ENCODE measurements at places on chromosomes 1 and 21.

- DNase-seq: no peak
Observed at GRCh38 chr21:29730281-29730680, 209.5 kb downstream of the GRIK1 start.

DNA sequence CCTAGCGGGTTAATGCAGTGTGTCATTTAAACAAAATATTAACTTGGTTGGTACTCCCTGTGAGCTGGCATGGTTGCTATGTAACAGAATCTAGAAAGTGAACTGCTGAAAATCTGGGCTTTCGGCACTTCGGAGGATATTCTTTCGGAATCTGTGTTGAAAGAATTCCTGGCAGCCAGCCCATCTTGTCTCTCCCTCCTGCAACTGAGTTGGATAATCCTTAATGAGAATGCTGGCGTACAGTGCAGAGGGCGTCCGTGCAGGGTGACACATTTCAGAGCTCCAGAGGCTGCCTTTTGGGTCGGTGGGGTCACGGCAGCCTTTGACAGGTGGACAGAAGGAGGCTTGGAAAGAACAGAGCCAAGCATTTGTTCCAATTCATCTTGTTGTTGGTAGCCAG lies 3.7 kb downstream of the KAZN start:
- DNase-seq: no peak

DNA sequence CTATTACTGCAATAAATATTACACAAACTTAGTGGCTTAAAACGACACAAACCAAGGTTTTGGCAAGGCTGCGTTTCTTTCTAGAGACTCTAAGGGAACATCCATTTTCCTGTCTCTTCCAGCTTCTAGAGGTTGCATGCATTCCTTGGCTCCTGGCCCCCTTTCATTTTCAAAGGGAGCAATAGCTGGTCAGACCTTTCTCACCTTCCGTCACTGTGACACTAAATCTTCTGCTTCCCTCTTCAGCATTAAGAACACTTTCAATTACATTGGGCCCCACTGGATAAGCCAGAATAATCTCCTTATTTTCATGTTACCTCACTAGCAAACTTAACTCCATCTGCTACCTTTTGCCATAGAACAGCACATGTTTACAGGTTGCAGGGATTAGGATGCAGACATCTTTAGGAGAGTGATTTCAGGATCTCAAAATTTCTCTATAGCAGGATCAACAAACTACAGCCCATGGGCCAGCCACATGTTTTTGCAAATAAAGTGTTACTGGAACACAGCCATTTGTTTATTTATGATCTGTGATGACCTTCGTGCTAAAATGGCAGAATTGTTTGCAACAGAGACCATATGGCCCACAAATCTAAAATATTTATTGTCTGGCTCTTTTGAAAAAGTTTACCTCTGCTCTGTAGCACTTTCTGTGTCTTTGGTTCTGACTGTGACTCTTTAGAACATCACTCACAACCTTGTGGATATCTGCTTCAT lies 221.5 kb upstream of the SGIP1 start:
- DNase-seq: no peak

DNA sequence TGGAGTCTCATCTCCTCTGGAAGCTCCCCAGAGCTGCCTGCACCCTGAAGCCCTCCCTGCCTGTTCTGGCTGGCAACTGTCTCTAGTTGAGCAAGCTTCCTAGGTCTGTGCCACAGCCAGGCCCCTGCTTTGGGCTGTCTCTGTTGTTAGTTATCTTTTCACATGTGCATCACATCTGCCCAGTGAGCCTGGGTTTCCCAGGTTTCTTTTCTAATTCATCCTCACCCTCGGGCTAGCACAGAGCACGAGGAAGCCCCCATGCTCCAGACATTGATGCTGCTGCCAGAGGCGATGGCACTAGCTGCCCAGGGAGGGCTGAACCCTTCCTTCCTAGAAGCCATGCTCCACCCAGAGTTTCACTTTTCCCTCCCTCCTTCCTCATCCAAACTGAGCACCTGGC lies 27.2 kb downstream of the RASSF5 start:
- DNase-seq: no peak

DNA sequence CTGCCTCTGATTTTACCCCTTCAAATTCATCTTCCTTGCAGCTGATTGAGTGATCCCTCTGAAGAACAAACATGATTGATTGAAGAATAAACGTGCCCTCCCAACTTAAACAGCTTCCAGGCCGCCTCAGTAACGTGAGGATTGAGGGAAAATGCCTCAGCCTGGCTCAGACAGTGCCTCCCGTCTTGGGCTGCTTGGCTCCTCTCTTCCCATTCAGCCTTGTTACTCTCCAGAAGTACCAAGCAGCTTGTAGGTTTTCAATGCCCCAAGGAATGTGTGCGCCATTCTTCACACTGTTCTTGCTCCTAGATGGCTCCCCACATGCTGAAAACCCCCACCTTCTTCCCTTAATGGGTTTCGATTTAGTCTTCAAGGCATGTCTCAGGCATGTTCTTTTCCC lies 51.8 kb downstream of the ST6GALNAC5 start:
- DNase-seq: no peak

GRCh38 chr1:155051342-155051776 lies 243 bp downstream of the ADAM15 start:
- DNase-seq: no peak

DNA sequence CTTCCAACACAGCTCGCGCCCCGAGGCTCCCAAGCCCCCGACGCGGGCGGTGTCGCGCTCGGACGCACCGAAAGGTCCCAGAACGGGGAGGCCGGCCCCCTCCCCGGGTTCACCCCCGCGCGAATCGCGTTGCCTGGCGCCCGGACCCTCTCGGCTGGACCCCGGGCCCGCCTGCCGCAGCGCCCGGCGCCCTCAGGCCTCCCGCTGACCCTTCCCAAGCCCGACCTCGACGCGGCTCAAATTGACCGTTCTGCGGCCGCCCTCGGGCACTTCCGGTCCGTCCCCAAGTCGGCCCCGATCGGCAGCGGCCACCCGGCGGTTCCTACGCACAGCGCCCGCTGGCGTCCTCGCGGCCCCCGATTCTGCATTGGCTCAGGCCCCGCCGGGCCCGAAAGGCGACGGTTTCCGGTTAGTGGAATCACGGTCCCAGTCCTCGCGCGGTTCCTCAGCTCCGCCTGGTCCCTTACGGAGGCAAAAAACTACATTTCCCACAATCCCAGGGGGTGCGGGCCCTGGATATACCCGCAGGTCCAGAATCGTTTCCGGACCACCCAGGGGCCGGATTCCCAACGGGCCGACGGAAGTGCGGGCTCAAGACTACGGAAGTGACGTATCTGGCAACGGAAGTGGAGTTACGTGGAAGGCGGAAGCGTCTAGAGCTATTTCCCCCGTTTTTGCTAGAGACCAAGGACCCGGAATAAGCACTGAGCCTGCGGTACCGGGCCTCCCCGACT lies at the start of gene AURKAIP1:
Gene AURKAIP1, minus strand, starts transcription at position 279 of the 734 bp plus-strand sequence. CDS start 451 bp downstream, outside the sequence.
- peak; percentile 84 for DNase-seq

- no peak for DNase-seq
Observed at GRCh38 chr1:63888984-63889383, 115.2 kb downstream of the ROR1 start.

DNA sequence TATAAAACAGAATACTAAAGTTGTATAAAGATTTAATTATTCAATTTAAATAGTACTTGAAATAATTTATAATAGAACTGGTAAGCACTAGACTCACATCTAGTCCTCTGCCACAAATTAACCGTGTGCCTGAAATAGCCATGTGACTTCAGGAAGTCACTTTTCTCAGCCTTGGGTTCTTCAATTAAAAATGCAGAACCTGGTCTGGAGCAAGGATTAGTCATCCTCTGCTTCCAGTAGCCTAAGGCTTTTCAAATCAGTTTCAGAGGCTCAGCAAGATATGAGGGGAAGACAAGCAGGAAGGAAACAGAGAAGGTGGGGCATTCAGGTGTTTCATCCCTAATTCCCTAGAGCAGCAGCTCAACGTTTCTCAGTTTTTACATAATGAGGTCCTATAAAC lies 23.0 kb downstream of the DPH5 start:
- DNase-seq: no peak

- no peak for DNase-seq
Observed at GRCh38 chr1:228374711-228375577, 31.7 kb downstream of the TRIM11 start.

- no peak for DNase-seq
Observed at GRCh38 chr1:14138135-14138506, 438.1 kb downstream of the PRDM2 start.

GRCh38 chr21:28644762-28645161 lies 347.9 kb downstream of the LTN1 start:
- DNase-seq: no peak

GRCh38 chr1:101683561-101683960 lies 313.2 kb downstream of the OLFM3 start:
- DNase-seq: no peak

GRCh38 chr1:85048296-85049064 lies at the start of gene MCOLN3:
Gene MCOLN3 (minus strand): TSS chr1:85048500. CDS start chr1:85045360, 3,140 bp downstream.
- no peak for DNase-seq

DNA sequence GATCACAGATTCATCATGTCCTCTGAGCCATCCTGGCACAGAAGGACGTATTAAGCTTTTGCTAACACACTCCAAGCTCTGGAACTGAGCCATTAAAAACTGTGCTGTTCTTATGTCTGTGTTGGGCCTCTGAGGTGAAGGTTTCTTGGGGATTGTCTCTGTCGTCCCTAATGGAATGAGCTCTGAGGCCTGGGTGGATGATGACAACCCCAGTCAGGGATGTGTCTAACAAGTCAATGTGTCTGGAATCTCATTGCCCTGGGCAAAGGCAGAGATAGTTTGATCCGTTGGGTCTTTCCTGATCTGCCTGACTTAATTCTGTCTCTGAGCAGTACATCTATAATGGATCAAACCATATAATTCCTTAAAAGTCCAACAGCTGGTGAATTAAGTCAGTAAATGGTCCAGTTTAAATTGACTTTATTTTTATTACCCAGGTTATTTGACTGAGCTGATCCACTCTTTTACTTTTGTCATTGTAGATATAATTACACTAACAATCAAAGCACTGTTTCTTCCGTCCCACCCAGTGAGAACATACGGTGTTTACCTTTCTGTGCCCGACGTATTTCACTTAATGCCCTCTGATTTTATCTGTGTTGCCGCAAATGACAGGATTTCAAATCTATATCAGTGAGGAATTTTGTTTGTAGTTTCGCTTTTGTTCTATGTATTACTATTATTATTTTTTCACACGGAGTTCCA lies 38.8 kb upstream of the OR2B11 start:
- no peak for DNase-seq

DNA sequence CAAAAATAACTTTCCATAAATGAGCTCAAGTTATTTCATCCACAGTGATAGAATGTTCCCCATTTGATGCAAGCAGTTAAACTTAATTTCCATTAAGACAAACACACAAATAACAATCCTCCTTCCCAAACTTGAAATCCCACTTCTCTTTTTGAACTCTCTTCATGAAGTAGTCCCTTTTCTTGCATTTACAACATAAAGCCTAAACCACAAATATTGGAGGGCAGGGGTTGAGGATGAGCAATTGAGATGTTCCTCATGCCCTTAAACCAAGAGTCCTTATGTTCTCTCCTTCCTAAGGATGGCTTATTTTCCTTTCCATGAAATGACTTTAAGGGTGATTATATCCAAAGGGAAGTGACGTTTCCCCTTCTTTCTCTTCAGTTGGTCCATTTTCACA lies 228.8 kb downstream of the DISC1 start:
- DNase-seq: no peak

DNA sequence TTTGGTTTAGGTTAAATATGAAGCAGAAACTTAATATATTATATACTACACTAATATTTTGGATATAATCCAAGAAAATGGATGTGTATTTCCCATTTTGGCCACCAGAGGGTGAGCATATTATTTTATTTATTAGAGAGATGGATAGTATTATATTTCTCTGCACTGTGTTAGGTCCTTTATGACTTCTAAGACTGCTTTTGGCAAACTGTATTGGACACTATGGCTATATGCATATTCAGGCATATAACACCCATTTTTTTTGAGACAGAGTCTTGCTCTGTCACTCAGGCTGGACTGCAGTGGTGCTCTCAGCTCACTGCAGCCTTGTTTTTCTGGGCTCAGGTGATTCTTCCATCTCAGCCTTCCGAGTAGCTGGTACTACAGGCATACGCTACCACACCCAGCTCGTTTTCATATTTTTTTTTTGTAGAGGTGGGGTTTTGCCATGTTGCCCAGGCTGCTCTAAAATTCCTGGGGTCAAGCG lies 17.8 kb upstream of the PGM1 start:
- no peak for DNase-seq

GRCh38 chr1:86774305-86775295 lies 70.2 kb downstream of the SH3GLB1 start:
- no peak for DNase-seq

GRCh38 chr1:118918940-118919259 lies 69.2 kb downstream of the TBX15 start:
- DNase-seq: no peak

DNA sequence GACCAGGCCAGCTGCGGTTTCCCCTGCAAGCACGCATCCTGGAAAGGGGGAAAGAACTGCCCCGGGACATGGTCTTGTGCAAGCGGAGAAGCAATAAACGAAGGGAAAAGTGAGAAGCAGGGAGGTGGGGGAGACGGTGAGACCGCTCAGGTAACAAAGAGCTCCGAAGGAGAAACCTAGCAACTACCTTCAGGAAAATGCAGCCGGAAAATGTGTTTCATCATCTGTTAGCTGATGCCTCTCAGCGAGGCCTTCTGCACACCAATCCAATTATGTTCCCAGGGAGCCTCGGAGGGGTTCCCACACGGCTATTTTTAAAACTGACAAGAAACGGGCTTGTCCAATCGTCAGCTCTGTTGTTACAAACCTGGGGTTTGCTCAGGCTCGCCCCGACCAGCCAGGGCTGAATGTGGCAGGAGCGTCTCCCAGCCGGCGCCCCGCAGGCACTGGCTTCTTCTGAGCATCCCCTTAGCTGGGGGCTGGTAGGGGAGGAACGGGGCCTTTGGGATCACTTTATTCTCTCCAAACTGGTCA lies 3.4 kb downstream of the RIPK4 start:
- DNase-seq: no peak

DNA sequence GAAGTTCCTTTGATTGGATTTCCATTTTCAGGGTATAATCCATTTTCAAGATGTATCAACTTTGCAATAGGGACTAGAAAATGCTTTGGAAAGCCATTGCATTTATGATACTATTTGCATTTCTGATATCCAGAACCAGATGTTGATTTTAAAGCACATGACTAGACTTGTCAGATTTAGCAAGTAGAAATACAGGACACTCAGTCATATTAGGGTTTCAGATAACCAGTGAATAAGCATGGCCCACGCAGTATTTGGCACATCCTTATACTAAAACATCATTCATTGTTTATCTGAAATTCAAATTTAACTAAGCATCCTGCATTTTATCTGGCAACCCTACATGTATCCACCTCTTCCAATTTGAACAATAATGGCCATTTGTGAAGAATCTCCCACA lies 113.3 kb upstream of the DPT start:
- no peak for DNase-seq

GRCh38 chr1:1181938-1182410 lies 8.3 kb downstream of the TTLL10 start:
- DNase-seq: no peak

Data from stimulated activated CD8-positive, alpha-beta memory T cell treated with anti-CD3 and anti-CD28 coated beads, Interleukin-15, amount 100 ng/mL, for 1 hour (primary cell).